Inflammatory macrophage treated with lipopolysaccharide for 1 hour (primary cell): ENCODE measurements at places on chromosomes 12 and 14.

GRCh38 chr12:55687746-55688145 is 20.0 kb downstream of the ITGA7 start:
- no peak for DNase-seq

DNA sequence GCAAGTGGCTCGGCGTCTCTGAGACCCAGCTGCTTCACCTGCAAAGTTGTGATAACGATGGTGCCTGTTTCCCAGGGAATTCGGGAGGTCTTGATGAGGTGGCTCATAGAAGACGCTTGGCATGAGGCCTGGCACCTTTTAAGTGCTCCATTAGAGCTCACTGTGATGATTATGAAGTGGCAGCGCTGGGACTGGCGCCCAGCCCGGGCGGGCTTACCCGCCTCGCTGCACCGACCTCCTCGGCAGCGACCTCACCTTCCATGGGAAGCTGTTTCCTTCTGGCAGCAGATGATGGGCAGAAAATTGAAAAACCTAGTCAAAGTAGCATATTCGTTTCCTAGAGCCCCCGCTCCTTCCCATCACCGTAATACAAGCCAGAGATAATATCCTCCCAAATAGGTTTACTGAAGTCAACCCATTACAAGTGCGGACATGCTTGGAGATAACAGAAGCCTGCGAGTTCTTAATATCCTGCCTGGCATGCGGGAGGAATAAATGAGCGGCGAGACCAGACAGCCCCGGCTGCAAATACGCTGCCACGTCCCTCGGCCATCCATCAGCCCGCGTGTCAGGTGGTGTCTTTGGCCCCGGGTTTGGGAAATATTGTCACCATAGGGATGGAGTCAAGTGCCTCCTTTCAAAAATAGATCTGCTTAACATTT is 35.2 kb upstream of the DLK1 start:
- no peak for DNase-seq

DNA sequence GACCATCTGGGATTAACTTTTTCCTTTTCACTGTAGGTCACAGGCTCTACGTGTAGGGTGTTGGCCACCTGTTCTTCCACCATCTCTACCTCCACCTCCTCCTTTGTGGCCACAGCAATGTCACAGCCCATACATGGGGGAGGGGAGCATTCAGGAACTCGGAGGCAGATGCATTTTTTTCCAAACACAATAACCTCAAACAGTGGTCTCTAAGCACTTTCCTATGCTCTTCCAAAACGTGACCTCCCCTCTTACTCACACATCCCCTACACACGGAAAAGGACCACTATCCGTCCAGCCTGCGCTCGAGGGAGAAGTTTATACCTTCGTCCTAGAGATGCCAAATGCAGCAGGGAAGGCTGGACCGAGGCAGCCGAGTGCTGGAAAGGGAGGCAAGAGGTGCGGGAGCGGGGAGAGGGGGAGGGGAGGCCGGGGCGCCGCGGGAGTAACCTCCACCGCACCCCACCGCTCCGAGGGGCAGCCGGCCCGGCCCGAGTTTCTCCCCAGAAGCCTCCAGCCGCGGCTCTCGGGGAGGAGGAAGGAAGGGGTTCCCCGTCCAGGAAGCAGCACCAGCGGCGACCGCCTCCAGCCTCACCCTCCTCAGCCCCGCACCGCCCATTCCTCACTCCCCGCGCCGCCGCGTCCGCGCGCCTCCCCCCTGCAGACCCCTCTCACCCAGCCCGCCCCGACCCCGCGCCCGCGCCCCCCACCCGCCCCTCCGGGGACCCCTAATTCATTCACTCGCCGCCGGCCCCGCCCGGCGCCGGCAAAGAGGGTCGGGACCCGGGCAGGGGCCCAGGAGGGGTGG is 594 bp downstream of the KRAS start:
- DNase-seq, result peak; percentile 46

- DNase-seq, result no peak
Observed at GRCh38 chr14:66152302-66152701, 333.9 kb upstream of the CCDC196 start.

DNA sequence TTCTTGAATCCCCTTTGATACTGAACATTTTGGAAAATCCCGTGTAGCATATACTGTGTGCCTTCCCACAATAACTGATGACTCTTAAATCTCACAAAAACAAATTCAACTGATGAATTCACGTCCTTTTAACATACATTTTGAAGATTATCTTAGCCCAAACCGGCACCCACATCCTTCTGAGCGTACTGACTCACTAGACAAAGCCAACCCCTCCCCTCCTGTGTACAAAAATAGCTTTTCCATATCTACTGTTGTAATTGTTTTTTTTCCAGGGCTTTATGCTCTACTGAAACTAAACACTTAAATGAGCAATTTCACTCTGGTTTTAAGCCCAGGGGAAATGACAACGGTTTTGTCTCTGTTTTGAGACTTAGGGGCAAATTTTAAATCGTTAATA is 109.4 kb upstream of the ATF7IP start:
- DNase-seq, result peak; percentile 18

DNA sequence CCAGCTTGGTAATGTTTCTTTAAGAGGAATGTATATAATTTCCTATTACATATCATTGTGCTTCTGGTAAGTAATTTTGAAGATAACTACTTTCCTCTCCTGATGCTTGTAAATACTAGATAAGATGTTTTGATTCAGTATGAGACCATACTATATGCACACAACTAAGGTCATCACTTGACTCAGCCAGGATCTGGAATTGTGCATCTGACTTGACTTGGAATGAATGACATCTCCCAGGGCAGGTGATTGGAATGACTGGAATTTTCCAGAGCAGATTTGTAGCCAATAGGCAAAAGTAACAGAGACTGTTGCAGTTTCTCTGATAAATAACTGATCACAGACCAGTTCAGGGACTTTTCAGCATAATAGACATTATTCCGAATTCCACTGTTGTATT is 11.1 kb downstream of the BEST3 start:
- DNase-seq, result no peak

- DNase-seq, result peak; percentile 40
Observed at GRCh38 chr14:74531467-74531866, 37.9 kb downstream of the ISCA2 start.

GRCh38 chr12:30514666-30515065 is 181.0 kb downstream of the IPO8 start:
- DNase-seq, result no peak

DNA sequence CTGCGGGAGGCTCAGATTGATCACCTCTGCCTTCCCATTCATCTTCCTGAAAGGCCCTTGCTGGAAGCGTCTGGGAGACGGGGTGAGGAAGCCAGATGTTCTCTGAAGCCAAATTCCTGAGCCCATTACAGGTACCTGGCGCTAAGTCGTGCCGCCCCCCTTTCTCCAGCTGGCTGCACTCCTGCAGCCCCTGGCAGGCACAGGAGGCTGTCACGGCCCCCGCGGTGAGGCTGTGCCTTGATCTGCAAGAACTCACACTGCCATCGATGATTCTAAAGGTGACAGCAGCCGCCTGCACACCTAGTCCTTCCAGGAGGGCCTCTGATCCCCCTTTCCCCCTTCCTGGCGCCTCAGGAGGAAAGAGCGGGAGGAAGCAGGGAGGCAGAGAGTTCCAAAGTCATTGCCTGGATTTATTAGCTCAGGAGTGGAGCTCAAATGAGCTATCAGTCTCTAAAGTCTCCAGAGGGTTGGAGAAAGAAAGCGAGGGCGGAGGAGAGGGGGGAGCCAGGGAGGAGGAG is 106.9 kb downstream of the RFLNA start:
- no peak for DNase-seq
